ENCODE measurements at places on chromosomes 13 and 19.

- no peak for DNase-seq
These were observed 168.3 kb upstream of the SLITRK1 start for GRCh38 chr13:84050536-84050935.

- no peak for DNase-seq
These were observed 15.7 kb downstream of the CEACAM16 start for GRCh38 chr19:44714597-44715169.

GRCh38 chr19:54207676-54207982 is 7.0 kb downstream of the RPS9 start:
- DNase-seq = no peak

DNA sequence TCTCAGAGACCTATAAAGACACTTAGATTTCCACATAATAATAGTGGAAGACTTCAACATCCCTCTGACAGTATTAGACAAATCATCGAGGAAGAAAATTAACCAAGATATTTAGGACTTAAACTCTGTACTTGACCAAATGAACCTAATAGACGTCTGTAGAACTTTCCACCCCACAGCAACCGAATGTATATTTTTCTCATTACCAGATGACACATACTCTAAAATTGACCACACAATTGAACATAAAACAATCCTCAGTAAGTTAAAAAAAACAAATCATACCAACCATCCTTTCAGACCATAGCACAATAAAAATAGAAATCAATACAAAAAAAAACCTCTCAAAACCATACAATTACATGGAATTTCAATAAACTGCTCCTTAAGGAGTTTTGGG is 201.0 kb downstream of the POSTN start:
- DNase-seq = no peak

DNA sequence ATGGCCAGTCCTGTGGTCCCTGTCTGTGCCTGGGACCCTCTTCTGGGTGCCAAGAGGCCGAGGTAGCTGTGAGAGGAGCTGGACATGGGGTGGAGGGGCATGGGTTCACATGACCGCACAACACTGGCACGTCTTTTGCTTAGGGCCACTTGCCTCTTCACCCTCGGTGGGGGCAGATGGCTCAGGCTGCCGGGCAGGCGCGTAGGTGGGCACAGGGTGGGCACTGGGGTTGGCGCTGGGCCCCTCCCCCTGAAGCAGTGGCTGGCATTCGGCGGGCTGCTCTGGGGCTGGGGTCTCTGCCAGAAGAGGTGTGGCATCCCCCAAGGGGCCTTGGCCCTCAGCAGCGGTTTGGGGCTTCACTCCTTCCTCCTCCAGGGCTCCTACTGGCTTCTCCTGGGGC is 8.4 kb downstream of the PALM3 start:
- DNase-seq = no peak

GRCh38 chr13:41502673-41503072 is 45.3 kb downstream of the RGCC start:
- DNase-seq = no peak

- DNase-seq = no peak
These were observed 29.2 kb downstream of the COG6 start for GRCh38 chr13:39684531-39685137.

DNA sequence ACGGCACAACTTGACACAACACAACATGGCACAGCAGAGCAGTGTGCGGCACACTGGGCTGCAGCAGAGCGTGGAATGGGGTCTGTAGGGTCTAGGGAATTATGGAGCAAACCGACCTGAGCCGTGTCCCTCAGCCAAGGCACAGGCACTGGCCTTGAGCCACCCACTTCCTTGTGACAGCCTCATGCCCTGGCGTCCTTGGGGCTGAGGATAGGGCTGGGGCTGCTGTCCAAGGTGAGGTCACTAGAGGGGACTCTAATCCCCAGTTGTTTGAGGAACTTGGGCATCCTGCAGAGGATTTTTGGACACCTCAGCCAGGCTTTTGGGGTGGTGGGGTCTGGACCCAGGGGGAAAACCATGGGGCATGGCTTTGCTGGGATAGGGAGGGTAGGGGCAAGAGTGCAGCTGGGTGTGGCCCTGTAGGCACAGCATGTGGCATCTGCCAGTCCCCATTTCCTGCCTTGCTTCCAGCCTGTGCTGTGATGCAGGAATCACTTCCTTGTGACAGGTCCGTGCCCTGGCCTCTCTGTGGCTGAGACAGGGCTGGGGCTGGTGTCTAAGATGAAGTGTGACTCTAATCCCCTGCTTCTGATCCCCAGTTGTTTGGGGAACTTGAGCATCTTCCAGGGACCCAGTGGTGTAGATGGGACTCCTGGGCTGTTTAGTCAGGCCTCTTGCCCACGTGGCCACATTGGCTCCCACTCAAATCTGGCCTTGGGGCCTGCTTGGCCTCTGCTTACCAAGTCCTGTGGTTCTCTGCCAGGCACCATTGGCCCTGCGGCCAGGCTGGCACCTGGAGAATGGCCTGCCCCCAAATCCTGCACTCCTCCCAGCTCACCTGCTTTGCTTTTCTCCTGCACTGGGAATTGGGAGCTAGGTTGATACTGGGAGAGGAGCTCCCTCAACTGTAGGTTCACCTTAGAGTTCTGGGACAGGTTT is 78.5 kb downstream of the SCGB2B2 start:
- DNase-seq = no peak

DNA sequence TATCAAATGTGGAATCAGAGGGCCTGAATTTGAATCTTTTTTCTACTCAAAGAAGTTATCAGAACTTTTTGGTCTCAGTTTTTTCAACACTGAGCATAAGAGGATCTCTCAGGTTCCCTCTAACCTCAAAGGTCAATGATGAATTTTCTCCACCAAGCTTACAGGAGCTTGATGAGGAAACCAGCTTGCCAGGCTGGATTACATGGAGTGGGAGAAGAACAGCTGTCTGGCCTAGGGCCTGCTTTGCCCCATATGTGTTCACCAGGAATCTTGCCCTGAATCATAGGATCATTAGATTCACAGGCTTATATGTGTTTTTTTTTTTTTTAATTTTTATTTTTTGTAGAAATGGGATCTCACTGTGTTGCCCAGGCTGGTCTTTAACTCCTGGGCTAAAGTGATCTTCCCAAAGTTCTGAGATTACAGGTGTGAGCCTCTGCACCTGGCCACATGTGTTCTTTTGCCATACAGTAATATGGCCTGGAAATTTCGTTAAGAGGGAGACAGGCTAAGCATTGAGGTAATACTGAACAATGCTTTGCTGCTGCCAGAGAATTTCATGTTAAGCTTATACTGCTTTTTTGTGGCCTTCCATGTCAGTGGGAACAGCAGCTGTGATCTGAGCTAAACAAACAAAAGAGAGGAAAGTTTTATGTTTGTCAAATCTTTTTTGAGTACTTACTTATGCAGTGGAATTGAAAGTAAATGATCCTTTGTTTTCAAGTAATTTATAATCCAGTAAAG is 110.6 kb downstream of the DNAJC3 start:
- no peak for DNase-seq

DNA sequence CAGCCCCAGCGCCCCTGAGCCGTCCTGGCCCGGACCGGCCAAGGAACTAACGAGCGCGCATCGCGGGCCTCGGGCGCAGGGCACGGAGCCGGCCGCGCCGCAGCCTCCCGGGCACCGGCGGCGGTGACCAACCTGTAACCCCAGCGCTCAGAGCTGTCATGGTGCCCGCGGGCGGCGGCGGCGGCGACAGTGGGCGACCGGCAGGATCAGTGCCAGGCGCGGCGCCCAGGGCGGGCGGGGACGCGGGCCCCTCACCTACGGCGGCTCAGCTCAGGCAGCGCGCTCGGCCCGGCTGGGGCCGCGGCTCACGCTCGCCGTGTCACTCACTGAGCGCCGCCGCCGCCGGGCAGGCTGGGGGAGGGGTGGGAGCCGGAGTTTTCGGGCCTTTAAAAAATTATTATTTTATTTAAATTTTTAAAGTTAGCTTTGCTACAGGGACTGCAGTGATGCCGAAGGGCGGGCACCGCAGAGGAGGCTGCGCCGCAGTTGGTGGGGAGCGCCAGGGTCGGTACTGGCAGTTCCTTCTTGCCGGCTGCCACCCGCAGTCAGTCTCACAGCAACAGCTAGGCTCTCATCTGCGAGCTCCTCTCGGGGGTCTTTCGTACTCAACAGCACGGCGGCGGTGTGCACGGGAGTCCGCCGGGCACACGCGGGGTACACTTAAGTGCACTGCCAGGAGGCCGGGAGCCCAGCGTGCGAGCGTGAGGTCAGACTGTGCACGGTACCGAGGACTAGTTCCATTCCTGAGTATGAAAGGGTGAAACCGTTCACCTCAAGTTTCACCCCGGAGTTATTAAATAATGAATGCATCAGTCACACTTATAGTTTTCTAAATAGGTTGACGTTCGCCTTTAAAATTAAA is at the start of gene NALCN:
TSS of gene NALCN (minus strand) at position 328 of the 862 bp plus-strand sequence. CDS start 17,382 bp downstream, outside the sequence.
- no peak for DNase-seq

- DNase-seq = no peak
These were observed 25.0 kb upstream of the TINCR start for GRCh38 chr19:5592531-5593342.

DNA sequence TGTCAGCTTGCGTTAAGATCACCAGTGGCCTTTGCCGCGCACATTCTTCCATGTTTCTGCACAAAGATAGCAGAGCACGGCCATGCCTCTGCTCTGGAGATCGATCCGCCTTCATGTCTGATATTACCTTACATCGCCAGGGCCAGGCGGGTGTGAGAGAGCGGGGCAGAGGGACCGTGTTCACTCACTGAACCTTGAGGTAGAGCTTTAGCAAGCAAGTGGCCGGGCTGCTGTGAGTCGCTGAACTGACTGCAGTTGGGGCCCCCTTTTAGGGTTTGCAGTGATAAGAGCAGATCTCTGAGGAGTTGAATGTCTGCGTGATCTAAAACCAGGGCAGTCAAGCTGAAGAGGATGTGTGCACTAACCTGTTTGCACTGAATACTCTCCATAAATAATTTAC is 275.4 kb upstream of the OBI1 start:
- DNase-seq = no peak

- DNase-seq = no peak
These were observed 92.1 kb downstream of the ATP11A start for GRCh38 chr13:112781881-112782361.

GRCh38 chr13:76822698-76823267 is 63.4 kb downstream of the KCTD12 start:
- no peak for DNase-seq

DNA sequence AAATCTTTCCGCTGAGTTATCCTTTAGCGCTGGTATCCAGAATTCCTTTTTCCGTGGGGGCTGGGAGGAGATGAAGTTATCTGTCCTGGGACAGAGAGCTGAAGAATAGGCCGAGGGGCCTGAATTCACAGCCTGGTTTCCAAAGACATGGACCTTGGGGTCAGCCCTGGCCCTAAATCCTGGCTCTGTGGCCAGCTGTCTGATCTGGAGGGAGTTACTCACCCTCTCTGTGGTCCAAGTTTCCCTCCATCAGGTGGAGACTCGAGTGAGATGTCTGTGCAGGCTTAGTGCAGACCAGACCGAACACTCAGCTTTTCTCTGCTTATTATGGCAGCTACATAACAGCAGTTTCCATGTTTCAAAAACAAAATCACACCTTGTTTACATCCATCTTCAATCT is 59.6 kb downstream of the CDADC1 start:
- DNase-seq = no peak

DNA sequence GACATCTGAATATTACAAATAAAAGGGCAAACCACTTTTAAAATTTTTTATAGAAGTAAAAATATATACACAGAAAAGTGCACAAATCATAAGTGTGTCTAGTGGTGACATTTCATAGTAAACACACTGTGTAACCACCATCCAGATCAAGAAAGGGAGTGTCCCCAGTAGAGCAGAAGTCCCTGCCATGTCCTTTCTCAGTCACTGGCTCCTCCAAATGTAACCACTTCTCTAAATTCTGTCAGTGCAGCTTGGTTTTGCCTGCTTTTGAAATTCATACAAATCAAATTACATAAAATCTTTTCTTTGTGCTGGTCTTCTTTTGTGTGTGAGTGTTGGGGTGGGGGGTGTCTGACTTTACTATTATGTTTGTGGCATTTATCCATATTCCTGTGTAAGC is 116.5 kb downstream of the RBM26 start:
- no peak for DNase-seq

GRCh38 chr19:12834566-12834943 is at the start of gene RTBDN:
RTBDN (minus strand) TSS chr19:12834579; CDS start chr19:12829979, 4,600 bp downstream.
- no peak for DNase-seq

- peak; percentile 26 for DNase-seq
These were observed 1317.0 kb downstream of the PCDH9 start for GRCh38 chr13:65913173-65913572.

GRCh38 chr13:28510066-28510465 is 15.1 kb upstream of the FLT1 start:
- DNase-seq = no peak

Measured in brain pericyte (primary cell).